ENCODE measurements at places on chromosomes 11 and 22.

- DNase-seq: no peak
Measured at GRCh38 chr11:84812471-84812969, 814.6 kb downstream of the DLG2 start.

DNA sequence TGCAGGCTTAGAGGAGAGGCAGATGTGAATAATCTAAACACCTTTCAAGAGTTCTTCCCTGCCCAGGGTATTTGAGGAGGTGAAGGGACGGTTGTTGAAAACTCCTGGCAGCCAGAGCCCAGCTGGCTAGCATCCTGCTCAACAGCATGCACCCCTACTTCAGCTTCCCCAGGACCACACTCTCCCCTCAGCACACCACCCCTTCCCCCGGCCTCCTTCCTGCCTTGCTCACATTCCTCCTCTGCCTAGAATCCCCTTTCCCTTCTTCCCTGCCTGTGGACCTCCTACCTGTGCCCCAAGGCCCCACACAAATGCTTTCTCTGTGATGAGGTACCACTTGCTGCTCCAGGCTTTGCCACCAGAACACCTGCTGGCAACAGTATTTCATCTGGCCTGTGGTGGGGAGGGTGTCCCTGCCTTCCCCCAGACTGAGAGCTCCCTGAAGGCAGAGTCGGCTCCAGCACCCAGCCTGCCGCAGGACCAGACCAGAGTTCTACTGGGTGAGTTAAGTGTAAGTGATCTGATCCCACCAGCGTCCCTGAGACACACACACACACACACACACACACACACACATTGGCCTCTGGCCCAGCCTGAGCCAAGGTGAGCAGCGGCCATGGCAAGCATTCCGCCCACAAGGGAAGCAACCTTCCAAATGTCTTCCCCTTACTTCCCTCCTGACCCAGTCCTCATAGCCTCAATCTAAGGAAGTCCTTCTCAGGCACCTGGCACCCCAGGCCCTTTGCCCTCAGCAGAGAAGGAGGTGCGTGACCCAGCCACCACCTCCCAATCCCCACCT is 79.5 kb downstream of the PDE2A start:
- no peak for DNase-seq

GRCh38 chr22:43471606-43472135 is 59.9 kb downstream of the MPPED1 start:
- DNase-seq: no peak

- DNase-seq: no peak
Measured at GRCh38 chr11:116716621-116717020, 56.2 kb downstream of the BUD13 start.

- DNase-seq: no peak
Measured at GRCh38 chr11:8694137-8694536, 11.5 kb downstream of the RPL27A start.

- DNase-seq: no peak
Measured at GRCh38 chr11:17267576-17267975, 9.0 kb upstream of the NUCB2 start.

GRCh38 chr11:102664001-102664752 is 39.0 kb upstream of the MMP20 start:
- DNase-seq: no peak

DNA sequence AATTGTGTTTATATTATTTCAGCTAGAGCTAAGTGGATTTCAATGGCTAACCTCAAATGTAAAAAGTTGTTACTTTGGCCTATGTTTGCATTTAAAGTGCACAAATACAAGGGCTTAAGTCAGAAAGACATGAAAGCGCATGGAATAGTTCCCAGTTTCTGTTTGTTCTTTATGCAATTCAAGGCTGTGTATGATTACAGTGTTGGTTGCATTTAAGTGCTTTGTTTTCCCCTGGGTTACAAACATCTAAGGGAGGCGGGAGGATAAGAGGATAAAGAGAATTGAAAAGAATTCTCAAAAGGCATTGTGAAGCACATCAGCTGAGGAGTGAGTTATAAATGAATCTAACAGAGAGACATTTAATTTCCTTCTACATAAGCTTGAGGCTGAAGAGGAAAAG is 453.4 kb downstream of the NTM start:
- no peak for DNase-seq

DNA sequence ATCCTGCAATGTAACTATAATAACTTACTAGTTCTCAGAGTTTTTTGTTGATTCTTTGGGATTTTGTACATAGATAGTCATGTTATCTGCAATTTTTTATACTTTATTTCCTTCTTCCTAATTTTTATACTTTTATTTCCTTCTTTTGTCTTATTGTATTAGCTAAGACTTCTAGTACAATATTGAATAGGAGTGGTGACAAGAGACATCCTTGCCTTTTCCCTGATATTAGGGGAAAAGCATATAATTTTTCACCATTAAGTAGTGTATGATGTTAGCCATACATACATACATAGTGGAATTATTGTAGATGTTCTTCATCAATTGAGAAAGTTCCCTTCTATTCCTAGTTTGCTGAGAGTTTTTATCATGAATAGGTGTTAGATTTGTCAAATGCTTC is 27.8 kb upstream of the CLTCL1 start:
- no peak for DNase-seq

- DNase-seq: no peak
Measured at GRCh38 chr22:40276996-40277823, 69.1 kb upstream of the ADSL start.

- no peak for DNase-seq
Measured at GRCh38 chr22:44475706-44476105, 22.3 kb downstream of the RTL6 start.

Measured in stimulated activated CD4-positive, alpha-beta T cell treated with anti-CD3 and anti-CD28 coated beads, Interleukin-2, amount 100 ng/mL, for 24 hours (primary cell).